ENCODE measurements at places on chromosomes 7 and 10.

- no peak for DNase-seq
These were observed 54.5 kb downstream of the GRB10 start for GRCh38 chr7:50728184-50728583.

DNA sequence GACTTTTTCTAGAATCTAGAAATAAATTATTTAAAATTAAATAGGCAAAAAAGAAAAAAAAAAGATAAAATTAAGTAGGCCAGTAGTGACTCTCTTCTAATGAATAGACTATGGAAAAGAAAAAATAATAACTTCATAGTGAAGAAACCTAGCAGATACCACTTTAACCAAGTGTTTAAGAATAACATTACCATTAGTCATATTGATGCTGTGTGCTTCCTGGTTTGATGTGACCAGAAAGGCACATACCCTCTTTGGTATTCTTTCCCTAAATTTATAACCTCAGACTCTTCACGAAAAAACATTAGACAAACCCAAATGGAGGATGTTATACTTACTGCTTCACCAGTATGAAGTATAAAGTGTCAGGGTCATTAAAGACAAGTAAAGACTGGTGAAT lies 42.6 kb downstream of the KIF20B start:
- DNase-seq, result no peak

GRCh38 chr7:107384025-107384424 lies 85.8 kb upstream of the GPR22 start:
- no peak for DNase-seq

DNA sequence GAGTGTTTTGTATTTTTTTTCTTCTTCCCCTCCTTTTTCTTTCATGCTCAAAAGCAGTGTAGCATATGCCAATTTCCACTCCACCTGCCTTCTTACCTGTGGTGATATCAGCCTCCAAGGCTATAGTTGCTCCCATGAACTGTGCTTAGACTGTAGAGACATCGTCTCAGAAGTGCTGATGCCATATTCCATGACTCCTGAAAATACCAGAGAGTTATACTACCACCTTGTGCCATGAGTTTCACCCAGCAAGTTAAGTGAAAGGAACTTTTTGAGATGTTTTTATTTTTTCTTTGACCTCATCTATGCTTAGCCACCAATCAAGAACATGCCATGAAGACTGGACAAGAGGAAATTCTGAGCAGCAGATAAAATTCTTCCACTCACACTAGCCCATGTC lies 142.8 kb upstream of the SEMA3E start:
- DNase-seq, result no peak

DNA sequence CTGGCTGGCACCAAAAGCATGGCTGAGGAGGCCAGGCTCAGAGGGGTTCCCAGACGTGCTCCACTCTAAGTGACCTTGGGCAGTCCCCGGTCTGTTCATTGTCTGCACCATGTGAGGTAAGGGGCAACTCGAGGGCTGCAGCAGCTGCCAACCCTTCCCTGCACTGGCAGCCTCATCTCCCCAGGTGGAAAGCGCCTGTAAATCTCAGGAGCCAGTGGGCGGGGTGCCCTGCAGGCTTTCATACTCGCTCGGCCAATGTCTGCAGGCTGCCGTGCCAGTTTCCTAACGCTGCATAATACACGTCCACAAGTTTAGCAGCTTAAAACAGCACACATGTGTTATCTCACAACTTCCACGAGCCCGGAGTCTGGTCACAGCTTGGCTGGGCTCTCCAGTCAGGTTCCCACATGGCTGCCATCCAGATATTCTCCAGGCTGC lies 12.6 kb upstream of the GDF10 start:
- DNase-seq, result no peak

DNA sequence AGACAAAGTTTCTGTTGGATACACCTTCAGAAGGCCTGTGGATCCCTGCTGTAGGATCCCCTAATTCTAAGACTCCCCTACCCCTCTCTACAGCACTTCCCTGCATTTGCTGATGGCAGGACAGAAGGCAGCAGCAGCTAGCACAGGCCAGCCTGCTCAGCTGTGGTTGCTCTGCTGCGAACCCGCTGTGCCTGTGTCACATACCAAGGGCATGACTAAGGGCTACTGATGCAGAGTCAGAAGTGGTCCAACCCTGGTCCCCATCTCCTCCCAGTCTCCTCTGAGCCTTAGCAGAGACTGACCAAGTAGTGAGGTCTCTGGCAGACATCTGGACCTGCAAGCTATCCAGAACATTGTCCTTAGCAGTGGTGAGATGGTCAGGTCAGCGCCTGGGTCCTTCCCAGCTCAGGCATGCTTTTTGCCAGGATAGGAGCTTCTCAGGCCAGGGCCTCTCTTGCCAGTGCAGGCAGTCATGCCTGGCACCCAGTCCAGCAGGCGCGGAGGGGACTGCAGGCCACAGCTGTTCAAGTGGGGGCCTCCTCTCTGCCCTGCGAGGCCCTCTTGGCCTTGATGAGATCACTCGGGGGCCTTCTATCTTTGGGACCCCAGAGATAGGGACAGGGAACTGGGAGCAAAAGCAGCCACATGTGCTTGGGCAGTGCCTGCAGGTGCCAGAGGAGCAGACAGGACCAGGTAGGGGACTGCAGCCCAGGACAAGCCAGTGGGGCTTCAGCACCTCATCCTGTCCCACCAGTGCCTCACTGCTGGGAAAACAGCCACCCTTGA lies 146.4 kb downstream of the ZNF248 start:
- no peak for DNase-seq

DNA sequence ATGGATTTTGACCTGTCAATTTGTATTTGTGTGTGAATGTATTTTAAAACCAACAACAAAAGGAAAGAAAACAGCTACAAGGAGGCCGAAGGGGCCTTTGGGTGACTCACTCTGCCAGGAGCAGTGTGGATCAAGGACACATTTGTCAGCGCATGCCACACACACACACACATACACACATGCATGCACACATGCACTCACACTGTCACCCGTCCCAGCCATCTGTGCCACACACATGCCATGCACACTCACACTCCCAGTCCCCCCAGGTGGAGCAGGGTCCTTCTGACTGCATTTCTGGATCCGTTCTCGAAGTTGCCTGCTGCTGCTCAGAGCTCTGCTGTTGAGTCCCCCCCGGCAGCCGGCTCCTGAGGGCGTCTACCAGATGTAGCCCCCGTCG lies 26.0 kb downstream of the SPOCK2 start:
- no peak for DNase-seq

DNA sequence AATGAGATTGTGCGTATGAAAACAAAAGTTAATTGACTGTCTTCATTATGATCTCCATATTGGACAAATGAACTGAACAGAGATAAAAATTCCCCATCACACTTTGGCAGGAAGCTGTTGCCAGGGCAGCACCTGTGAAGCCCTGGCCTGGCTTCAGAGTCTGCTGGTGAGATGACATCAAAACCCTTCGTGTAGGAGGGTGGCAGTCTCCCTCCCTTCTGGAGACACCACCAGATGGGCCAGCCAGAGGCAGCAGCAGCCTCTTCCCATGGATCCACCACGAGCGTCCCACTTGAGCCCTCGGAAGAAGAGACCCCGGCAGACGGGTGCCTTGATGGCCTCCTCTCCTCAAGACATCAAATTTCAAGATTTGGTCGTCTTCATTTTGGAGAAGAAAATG lies at the start of gene DNTT:
Gene DNTT, plus strand, starts transcription at position 205 of the 400 bp plus-strand sequence. Its CDS starts 64 bp downstream, at position 269.
- no peak for DNase-seq

DNA sequence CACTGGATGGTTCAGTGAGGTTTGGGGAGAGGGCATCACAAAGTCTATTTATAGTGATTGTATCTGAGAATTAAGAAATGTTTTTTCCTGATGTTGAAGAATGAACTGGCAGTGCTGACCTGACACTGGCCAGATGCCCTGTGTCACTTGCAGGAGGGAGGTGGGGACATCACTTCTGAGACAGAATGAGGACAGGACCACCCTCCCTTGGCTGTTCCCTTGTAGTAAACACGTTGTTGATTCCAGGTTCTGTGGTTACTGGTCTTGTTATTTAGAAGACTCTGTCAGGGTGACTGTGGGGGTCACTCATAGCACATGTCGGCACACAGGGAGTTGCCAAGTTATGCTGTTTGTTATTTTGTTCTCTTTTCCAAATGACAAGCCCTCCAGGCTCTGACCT lies 126.4 kb downstream of the ADCY1 start:
- DNase-seq, result no peak

DNA sequence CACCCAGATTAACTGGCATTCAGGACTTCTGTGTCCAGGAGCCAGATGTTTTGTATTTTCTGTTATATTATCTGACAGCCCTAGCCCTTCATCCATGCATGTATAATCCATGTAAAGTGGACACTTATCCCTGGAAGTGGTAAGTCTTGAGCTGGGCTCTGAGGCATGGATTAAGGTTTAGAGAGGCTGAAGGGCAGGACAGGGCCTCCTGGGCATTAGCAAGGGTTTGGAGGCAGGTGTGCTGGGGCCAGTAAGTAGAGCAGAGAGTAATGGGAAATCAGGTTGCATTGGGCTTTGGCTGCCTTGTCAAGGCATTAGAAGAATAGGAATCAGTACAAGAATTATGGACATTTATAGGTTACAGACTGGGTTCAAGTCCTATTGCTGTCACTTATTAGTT lies 138.0 kb downstream of the DYNC1I1 start:
- DNase-seq, result no peak

GRCh38 chr7:102320601-102321350 lies 34.1 kb downstream of the SH2B2 start:
- no peak for DNase-seq

DNA sequence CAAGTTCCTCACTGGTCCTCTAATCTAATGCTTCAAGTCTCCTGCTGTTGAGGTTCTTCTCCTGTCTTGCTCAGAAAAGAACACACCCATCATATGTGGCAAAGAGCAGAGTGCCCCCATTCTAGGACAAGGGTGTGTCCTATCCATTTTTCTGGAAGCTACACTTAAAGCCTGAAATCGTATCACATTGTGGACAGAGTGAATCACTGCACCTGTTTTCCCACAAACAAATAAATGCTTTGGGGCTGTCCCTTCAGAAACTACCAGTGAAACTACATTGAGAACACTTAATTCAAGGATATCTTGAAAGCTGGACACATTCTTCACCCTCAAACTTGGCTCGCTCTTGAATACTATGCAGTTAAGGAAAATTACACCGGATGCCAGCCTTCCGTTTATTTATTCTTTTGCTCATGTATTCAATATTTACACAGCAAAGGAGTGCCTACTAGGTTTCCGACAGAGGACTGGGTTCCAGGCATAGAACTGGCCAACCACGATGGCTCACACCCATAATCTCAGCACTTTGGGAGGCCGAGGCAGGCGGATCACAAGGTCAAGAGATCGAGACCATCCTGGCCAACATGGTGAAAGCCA lies 473.0 kb downstream of the GALNT17 start:
- DNase-seq, result no peak

- DNase-seq, result no peak
These were observed 23.3 kb upstream of the KIAA1549 start for GRCh38 chr7:139004321-139005090.

DNA sequence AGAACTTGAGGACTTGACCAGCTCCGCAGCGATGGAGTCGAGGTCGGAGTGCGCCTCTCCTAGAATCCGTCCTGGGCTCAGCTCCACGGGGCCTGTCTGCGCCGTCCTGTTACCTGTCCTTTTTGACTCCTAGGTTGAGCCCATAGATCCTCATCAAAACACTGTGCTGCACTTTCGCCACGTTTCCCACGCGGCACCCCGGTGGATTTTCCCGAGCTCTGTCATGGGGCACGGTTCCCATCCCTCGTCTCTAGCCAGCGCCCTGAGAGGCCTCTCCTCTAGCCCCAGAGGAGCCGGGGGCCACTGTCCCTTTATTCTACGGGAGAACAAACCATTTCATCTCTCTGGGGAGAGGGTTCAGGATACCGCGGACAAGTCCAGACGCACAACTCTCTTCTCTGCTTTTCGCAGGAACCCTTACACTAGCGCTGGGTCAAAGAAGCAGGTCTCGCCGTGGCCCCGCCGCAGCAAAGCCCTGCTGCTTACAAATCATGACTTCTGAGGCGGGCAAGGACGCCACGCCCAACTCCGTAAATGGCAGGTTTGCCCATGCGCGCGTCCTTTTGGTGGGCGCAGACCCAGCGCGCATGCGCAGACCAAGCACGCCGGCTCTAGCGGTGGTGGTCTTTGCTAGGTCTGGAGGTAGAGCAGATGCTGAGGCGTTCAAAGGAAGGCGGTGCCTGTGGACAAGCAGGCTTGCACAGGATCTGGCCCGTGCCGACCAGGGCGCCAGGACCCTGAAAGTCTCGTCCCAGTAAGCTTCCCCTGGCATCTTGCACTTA lies 10.3 kb upstream of the ANKRD7 start:
- DNase-seq, result no peak

- DNase-seq, result no peak
These were observed 570.2 kb downstream of the ARL4A start for GRCh38 chr7:13257661-13258060.

DNA sequence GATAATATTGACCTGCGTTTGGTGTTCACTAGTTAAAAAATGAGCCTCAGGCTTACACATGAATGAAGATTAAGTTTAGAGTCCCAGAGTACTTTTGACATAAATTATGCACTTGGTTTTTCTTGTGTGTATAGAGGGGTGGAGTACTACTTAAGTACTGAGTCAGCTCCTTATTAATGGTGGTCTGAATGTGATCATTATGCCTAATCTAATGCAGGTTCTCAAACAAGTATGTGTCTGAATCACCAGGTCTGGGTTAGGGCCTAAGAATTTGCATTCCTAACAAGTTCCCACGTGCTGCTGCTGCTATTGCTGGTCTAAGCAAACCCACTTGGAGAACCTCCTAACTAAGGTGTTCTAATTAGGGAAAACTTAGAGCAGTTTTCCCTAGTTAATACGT lies 30.7 kb upstream of the STOX1 start:
- DNase-seq, result no peak

GRCh38 chr7:141201145-141201885 lies 127.5 kb downstream of the TMEM178B start:
- no peak for DNase-seq

All from neural crest cell (in vitro differentiated cells).